Stimulated activated CD4-positive, alpha-beta T cell treated with anti-CD3 and anti-CD28 coated beads, Interleukin-15, amount 100 ng/mL, for 1 hour (primary cell): ENCODE measurements at places on chromosomes 7 and 10.

- DNase-seq = no peak
These were observed 21.3 kb upstream of the HSPB1 start for GRCh38 chr7:76281006-76281705.

DNA sequence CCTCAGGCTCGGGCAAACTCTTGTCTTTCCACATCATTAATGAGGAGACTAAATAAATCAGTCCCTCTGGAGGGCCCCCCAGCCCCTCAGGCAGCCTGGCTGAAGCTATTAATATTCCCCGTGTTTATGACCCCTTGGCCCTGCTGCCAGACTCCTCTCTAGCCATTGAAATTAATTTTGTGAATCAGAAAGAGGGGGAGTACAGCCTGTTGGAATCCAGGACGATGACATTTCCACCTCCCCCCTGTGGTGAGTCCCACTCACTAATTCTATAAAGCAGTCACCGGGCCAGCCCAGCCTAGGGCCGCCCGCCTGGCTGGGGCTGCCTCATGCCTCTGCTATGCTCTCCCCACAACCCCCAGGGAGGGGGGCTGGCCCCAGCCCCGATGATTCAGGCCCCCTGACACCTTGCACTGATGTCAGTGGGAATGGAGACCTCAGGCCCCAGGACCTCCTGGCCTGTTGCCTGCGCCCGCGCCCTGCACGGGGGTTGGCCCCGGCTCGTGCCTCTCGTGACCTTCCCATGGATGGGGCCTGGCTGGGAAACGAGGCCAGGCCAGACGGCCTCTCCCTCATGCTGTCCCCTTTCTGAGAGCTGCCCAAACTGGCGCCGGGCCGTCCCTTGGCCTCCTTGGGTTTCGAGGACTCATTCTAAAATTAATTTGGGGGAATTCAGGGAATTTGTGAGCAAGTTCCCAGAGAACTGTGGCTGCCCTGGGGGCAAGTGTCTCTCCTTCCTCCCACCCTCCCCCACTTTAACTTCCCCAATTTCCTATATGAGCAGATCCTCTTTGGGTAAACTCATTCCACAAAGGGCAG, 34.0 kb downstream of the TMEM270 start:
- no peak for DNase-seq

GRCh38 chr7:151608031-151608551, 88.4 kb upstream of the RHEB start:
- DNase-seq = no peak

DNA sequence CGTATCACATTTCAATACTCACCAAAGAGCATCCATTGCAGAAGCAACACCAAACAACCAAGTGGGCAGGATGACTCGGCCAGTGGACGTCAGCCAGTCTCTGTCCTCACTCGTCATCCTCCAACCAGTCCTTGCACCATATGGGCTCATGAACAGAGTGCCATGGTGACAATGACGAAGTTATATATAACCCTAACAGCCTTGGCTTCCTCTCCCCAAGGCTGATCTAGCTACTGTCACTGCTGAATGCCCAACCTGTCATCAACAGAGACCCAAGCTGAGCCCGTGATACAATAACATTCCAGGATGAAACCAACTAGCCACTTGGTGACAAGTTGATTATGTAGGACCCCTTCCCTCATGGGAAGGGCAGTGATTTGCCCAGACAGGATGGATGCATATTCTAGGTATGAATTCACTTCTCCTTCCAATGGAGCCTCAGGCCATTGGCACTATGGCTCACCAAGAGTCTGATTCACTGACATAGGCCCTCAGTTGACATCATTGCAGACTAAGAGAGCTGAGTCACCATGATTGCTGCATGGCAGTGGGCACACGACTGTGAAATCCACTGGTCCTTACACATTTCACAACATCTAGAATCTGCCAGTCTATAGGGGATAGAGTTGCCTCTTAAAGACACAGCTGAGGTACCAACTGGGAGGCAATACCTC, 26.3 kb upstream of the PPIF start:
- DNase-seq = no peak

- DNase-seq = no peak
These were observed 21.4 kb upstream of the KIF20B start for GRCh38 chr10:89679986-89680385.

GRCh38 chr10:106571192-106571946, 593.1 kb downstream of the SORCS1 start:
- no peak for DNase-seq
